ENCODE measurements at places on chromosomes 7 and 10.

DNA sequence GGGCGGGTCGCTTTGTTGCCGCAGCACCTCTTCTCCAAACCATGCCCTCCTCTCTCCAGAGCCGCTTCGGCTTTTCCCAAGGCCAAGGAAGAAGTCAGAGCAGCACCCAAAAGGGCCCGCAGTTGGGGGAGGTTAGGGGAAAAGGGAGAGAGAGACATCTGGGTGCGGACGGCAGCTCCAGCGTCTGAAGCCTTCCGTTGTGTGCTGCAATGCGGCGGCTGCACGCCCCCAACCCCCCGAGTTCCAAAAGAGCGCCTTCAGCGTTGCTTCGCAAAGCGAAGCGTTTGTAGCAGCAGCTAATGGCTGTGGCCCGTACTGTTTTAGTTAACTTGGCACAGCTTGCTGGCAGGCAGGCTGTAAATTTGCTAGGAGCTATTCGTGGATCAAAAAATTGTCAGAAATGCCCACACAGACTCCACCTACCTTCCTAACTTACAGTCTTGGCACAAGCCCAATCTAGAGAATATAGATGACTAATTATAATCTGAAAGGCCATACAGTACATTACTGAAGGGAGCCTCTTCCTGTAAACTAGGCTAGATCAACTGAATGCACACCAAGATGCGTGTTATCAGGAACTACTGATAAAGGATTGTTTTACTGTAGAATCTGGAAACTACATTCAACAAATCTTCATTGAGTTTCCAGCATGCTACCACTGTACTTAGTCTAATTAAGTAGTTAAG lies 1.1 kb upstream of the KBTBD2 start:
- DNase-seq, result peak; percentile 95

GRCh38 chr10:38156416-38157269 lies 62.5 kb downstream of the ZNF37A start:
- no peak for DNase-seq

DNA sequence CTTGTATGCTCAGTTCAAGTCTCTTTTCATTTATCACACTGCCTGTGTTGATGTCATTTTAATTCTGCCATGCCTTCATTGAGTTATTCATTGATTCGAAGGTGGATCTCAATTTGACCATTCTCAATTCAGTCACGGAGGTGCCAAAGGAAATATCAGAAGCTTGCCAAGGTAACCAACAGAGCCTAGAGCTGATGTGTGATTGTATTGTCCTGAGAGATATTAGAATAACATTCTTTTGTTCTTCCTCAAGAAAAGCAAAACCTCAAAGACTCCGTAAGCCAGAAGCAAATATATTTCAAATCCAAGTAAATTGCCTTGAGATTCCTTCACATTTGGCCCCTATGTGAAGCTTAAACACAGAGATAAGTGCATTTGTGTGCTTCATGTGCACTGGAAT lies 345.3 kb downstream of the CXCL12 start:
- no peak for DNase-seq

DNA sequence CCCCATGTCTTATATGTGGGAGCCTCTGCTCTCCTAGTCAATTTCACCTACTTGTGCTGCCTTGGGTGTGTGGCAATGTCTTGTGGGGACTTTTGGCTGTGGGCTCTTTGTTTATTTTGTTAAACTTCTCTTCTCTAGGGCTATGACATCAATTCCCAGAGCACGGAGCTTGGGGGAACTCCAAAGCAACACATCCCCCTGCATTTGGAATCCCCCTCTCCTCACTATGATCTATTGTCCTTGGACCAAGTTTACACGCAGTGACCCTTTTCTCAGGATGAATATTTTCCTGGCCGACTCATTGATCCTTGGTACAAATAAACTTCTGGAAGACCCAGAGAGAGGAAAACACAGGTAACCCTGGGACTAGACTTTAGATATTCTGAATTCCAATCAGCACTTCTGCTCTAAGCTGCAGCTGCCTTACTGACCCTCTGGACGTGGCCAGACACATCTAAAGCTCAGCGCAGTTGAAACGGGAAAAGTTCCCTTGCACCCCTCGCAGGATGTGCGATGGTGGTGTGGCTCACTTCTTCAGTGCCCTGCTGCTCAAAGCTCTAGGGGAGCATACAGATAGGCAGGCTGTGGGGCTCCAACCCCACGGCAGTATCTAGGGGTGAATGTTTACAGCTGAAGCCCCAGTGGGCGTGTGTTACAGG lies 110.8 kb downstream of the TMEM178B start:
- no peak for DNase-seq

GRCh38 chr7:117564080-117564479 lies 84.3 kb downstream of the CFTR start:
- DNase-seq, result no peak

DNA sequence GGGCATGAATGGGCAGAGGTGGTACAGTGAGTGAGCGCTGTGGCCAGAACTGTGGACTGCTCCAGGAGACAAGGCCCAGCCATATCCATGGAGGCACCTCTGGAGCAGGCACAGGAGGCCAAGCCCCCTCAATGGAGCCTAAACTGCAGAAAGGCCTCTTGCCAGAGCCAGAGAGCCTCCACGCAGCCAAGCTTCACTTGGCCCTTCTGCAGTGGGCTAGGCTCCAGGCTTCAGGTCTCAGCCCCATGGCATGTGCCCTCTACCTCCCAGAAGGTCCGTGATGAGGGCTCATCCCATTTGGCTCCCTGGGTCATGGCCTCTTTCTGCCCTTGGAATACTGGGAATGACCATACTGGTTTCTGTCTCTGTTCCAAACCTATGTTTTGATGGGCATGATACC lies 8.9 kb downstream of the PDE1C start:
- no peak for DNase-seq

GRCh38 chr7:100649826-100650565 lies 6.3 kb downstream of the ACTL6B start:
- DNase-seq, result no peak

- DNase-seq, result no peak
Measured at GRCh38 chr7:35776686-35777085, 24.2 kb upstream of the SEPTIN7 start.

GRCh38 chr10:86715156-86715795 lies 41.1 kb upstream of the BMPR1A start:
- peak; percentile 21 for DNase-seq

- peak; percentile 25 for DNase-seq
Measured at GRCh38 chr10:95730233-95730632, 25.7 kb upstream of the ENTPD1 start.

- peak; percentile 80 for DNase-seq
Measured at GRCh38 chr7:29684787-29685650, 121.3 kb upstream of the WIPF3 start.

- DNase-seq, result no peak
Measured at GRCh38 chr10:101222683-101223273, 6.5 kb downstream of the LBX1 start.

GRCh38 chr10:86703176-86703575 lies 34.9 kb downstream of the LDB3 start:
- DNase-seq, result no peak

DNA sequence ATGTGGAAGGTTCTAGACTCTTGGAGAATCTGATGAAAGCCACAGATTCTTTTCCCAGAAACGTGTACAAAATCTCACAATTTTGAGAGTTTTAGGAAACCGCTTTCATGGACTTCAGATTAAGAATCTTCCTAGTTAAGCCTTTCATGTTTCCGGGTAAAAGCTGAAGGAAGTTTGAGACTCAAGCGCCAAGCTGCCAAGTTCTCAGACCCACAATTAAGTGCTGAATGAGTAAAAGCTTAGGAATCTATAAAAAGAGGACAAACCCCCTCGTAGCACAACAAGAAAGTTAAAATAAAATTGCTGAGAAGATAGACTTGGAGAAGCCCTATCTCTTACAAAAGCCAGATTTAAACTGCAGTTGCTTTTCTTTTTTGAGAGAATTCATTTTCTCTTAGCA lies 99.6 kb downstream of the ST8SIA6 start:
- DNase-seq, result no peak

DNA sequence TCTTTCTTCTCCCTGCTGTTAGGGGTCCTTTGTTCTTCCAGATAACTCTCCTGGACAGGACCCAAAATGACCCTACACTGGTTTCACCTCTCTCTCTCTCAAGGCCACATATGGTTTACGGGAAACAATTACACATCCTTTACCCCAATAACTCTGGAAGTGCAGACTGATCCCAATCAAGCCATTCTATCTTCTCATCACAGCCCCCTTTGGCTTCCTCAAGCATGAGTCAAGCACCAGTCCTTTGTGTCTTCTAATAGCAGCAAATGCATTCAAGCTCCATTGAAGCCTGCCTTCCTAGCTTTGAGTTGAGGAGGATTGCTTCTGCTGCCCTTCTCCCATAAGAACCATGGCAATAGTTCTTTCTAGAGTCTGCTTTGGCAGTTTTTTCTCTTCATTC lies 20.2 kb downstream of the C10orf67 start:
- no peak for DNase-seq

DNA sequence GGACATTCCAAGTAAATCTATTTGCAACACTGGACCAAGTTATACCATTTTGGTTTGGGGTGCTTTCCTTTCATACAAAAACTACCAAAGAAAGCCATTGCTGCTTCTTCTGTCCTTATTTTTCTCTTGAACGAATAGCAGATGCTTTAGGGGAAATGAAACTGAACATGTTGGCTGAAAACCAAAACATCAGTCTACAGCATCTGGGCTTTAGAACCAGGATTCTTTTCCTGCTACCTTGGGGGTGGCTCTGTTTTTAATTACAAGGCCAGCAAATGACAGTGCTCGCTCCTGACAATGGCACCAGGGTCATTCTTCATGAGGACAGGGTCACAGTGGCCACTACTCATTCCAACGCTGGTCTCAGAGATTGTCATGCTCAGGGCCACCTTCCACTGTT lies 80.3 kb downstream of the WDR11 start:
- no peak for DNase-seq

GRCh38 chr10:19817231-19817933 lies 1.1 kb downstream of the PLXDC2 start:
- peak; percentile 61 for DNase-seq

GRCh38 chr7:67470256-67470751 lies 473.7 kb downstream of the TYW1 start:
- DNase-seq, result no peak

DNA sequence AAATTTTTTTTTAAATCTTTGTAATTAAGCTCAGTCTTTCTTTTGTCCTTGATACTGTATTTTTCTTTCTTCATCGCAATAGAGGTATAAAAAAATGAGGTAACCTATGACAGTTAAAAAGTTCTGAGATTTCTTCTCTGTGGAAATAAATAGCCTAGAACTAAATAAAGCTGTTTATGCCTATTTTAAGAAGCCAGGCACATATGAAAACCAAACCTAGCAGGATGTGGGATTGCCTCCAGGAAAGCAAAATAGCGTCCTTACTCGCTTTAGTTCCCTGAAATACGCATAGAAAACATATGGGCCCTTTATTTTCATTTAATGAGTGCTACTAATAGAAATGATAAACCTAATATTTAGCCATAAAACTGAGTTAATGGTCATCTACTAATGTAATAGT lies 6.6 kb downstream of the UBE2D1 start:
- no peak for DNase-seq

GRCh38 chr10:95456516-95456915 lies 104.7 kb downstream of the SORBS1 start:
- peak; percentile 20 for DNase-seq

GRCh38 chr7:5494683-5495561 lies 71.3 kb upstream of the TNRC18 start:
- peak; percentile 90 for DNase-seq

GRCh38 chr7:63899691-63900393 lies 98.8 kb upstream of the ZNF722 start:
- peak; percentile 81 for DNase-seq

- no peak for DNase-seq
Measured at GRCh38 chr7:138773176-138773575, 24.6 kb upstream of the TMEM213 start.

- no peak for DNase-seq
Measured at GRCh38 chr10:27637601-27638000, 108.0 kb downstream of the MKX start.

- no peak for DNase-seq
Measured at GRCh38 chr10:29859521-29860130, 199.8 kb downstream of the JCAD start.

DNA sequence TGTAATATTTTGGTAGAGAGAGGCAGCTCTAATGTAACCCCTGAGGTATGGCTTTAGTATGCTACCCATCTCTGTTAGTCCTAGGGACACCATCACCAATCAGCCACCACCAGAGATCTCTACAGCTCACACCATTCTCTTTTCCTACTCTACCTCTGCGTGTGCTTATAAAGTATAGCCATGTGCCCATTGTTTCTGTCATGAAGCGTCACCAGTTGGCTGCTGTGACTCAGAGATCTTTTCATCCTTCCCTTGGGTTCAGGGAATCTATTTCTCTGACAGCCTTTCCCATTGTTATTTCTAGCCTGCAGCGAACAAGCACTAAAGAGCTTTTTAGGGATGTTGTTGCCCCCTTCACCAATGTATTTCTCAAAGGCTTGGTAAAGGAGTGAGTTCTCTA lies 103.3 kb downstream of the TPST1 start:
- no peak for DNase-seq

- no peak for DNase-seq
Measured at GRCh38 chr10:112363696-112364688, 9.9 kb upstream of the ACSL5 start.

- DNase-seq, result no peak
Measured at GRCh38 chr7:64884085-64884912, 18.8 kb upstream of the ZNF273 start.

DNA sequence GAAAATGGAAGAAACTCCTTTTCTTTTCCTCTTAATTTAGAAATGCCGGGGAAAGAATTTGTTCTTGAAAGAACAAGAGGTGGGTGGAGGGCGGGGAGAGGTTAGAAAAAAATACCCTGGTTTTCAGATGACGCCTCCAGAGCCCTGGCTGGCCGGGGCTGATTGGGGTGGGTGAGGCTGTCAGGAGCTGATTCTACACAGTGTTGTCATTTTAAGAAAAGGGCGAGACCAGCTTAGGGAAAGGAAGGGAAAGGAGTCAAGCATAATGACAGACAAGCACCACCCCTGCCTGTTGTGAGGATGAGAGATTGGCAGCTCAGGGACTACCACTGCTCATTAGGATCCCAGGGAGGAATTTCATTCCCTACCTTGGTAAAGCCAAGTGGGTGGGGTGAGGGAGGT lies 9.9 kb upstream of the FAM180A start:
- peak; percentile 11 for DNase-seq

DNA sequence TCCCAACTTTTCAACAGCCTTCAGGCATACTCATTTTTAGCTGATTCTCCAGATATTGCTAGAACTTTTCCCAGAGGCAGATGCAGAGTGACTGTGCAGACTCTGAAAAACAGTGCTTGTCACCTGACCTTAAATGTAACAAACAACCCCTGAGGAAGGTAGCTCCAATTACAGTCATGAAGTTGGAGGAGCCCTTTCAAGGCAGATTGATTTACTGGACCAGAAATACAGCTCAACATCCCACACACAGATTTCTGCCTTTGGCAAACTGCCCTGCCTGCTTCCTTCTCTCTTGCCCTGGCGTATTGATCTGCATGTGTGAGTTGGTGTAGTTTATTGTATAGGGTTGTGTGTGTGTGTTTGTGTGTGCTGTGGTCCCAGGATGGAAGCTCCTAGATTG lies 38.5 kb downstream of the PYROXD2 start:
- no peak for DNase-seq

DNA sequence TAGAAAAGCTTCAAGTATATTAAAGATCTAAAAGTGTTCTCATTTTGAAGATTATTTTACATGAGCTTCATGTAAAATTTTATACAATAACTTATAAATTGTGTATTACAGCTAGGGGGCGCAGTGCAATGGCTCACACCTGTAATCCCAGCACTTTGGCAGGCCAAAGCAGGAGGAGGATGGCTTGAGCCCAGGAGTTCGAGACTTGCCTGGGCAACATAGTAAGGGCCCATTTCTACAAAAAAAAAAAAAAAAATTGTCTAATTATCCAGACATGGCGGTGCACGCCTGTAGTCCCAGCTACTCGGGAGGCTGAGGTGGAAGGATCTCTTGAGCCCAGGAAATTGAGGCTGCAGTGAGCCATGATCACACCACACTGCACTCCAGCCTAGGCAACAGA lies 16.6 kb downstream of the ACBD5 start:
- DNase-seq, result peak; percentile 73
